ENCODE measurements at places on chromosomes 13 and 19.

- no peak for DNase-seq
Observed at GRCh38 chr19:50669302-50670101, 20.3 kb downstream of the C19orf81 start.

DNA sequence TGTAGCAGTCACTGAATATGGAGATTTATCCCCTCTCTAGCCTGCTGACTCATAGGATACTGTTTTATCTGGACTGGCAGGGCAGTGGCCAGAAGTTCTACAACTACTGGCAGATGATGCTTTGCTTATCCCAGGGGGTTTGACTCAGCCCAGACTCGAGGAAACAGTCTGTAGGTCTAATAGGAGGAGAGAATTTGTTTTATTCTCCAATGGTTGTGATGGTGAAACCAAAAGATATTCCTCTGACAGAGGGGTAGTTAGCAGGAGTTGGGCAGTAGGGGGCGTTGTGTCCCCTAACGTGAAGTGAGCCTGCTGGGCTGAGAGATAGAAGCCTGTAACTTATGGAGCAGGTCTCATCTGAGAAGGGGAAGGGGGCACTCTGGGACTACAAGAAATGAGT, 74.9 kb downstream of the WTIP start:
- no peak for DNase-seq

GRCh38 chr13:30037766-30038165, 187.3 kb upstream of the UBL3 start:
- no peak for DNase-seq

- DNase-seq, result no peak
Observed at GRCh38 chr19:18905513-18906236, 9.7 kb upstream of the CERS1 start.

DNA sequence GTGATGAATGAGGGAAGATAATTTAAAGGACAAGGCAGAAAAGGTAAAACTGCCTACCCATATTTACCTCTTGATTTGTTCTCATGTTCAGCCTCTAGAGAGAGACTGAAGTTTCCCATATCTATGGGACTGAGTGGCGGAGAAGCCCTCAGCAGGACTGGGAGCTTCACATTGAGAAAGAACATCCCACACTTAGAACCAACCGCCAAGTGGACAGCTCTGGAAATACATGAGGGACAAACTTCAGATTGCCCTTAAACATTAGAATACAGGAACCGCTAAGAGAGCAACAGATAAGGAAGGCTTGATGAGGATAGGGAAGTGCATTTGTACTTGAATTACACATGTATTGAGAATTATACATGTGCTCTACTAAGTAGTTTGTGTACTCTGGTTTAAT, 316.0 kb upstream of the MIR17HG start:
- DNase-seq, result no peak

DNA sequence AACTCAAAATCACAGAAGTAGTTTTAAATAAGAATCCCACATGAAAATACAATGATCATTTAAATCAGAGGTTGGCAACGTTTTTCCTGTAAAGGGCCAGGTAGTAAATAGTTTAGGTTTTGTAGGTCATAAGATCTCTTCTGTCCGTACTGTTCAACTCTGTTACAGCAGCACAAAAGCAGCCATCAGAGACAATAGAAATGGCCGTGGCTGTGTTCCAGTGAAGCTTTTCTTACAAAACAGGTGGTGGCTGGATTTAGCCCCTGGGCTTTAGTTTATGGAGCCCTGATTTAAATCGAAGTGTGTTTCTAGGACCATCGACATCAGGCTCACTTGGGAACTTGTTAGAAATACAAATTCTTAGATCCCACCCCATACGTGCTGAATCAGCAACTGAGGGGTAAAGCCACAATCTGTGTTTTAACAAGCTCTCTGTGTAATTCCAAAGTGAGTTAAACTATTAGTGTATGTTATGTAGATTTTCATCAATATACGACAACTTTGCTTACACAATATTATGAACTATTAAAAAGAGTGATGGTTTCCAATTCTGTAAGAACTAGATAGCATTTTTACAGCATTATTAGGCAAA, 54.8 kb upstream of the MIR17HG start:
- no peak for DNase-seq

DNA sequence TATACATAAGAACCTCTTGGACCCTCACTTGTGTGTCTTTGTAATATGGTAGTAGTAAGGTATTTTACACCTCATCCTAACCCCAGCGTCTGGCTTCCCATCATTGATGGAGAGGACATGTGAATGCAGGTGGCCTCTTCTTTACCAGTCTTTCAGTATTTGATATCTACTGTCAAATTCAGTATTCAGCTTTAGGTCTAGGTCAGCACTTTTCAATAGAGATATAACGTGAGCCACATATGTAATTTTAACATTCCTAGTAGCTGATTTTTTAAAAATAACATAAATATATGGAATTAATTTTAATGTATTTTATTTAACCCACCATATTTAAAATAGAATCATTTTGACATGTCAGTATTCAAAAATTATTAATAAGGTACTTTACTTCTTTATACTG, 2.9 kb downstream of the RAP2A start:
- DNase-seq, result no peak

DNA sequence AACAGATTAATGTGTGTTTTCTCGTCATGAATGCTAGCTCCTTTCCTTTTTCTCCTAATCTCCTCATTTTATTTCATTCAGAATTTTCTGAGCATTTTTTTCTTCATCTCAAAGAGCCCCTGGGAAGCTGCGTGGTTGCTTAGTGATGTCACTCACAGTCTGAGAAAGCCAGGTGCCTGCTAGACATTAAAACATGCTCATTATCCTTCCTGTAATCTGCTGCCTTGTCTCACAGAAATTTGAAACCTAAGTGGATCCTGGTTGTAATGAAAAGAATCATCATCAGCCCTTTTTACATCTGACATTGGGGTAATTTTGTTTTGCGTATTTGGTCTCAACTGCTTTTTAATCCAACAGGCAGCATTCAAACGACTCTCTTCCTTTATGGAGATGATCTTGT, 108.2 kb upstream of the RNF113B start:
- DNase-seq, result no peak

GRCh38 chr13:42064259-42064658, 15.8 kb downstream of the DGKH start:
- no peak for DNase-seq

- no peak for DNase-seq
Observed at GRCh38 chr13:50523307-50523706, 320.2 kb downstream of the DLEU7 start.

DNA sequence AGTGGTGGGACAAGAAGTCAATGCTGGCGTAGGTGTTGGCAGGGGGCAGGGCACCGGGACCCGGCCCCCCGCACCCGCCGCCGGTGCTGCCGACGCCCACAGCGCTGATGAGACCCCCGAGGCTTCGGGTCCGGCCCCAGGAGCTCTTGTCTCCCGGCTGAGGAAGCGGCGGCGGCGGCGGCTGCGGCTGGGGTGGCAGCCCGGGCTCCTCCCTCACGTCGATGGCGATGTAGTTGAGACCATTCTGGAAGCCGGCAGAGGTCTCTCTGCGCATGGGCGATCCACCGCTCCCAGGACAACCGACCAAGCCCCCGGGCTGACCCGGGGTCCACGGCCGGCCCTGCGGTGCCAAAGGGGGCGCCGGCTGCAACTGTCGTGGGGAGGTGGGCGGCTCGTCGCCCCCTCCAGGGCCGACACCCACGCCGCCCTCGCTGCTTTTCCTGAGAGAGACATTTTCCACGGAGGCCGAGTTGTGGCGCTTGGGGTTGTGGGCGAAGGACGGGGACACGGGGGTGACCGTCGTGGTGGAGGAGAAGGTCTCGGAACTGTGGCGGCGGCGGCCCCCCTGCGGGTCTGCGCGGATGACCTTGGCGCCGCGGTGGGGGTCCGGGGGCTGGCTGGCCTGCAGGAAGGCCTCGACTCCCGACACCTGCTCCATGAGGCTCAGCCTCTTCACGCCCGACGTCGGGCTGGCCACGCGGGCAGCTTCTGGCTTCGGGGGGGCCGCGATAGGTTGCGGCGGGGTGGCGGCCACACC, 4.1 kb downstream of the IRS2 start:
- no peak for DNase-seq

- DNase-seq, result no peak
Observed at GRCh38 chr19:6354098-6354674, 7.1 kb upstream of the CLPP start.

DNA sequence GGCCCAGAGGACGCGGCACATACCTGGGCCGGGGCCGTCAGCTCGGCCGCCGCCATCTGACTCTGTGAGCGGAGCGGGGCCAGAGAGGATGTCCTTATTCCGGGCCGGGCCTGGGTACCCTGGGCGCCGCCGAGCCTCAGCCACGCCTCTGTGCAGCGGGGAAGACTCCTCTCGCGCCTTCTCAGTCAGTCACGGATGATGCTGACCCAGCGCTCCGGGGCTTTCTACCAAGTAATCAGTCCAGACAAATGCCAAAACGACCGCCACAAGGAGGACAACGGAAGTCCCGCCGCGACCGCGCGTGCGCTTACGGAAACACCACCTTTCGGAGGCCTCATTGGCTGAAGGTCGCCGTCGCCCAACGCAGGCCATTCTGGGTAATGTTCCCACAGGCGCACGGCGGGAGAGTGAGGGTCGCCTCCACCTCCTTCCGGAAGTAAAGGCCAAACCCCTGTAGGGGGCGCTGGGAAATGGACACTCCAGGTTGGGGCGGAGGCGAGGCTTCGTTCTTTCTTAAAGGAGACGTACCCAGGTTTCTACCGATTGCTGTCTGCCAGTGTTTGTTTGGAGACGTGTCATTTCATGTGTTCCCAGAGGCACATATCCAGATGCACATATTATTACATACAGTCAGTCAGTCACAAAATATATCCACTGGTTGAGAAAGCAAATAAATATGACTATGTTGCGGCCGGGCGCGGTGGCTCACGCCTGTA, at the start of gene ZNF256:
ZNF256 (minus strand) TSS at position 288 of the 716 bp plus-strand sequence; CDS start at position 56, 232 bp downstream.
- DNase-seq, result peak; percentile 80

DNA sequence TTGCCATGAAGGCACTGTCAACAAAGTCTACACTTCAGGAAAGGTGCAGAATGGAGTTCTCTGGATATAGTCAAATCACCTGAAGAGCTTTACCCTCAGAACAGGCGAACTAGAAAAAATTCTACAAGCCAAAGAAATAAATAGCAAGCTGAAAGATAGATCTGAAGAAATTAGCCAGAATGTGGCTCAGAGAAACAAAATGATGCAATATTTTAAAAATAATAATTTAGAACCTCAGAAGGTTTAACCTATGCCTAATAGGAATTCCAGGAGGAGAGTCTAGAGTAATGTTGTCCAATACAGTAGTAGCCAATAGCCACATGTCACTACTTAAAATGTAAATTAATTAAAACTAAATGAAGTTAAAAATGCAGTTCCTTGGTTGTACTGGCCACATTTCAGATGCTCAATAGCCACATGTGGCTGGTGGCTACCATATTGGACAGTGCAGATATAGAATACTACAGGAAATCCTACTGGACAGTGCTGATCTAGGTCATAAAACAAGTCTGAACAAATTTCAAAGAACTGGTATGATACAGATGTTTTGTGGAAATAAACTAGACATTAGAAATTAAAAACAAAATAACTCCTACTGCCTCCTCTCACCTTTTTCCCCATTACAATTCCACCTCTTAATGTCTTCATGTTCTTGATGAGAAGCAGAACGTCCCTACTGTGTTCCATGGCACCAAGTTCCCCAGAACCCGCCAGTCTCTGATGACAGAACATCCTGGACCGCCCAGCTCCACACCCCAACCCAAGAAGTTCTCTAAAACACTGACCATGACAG, 679 bp upstream of the CDADC1 start:
- no peak for DNase-seq

- DNase-seq, result no peak
Observed at GRCh38 chr13:112907871-112908331, 61.1 kb upstream of the MCF2L start.

Measured in stimulated activated naive CD4-positive, alpha-beta T cell (primary cell).